Spleen (tissue), 13 donors: ENCODE measurements at places on chromosomes 16 and 17. TPM values are rescaled to one million over a fixed set of nuclear protein-coding genes. Genes with fewer than 3 reads are reported as not detected.

DNA sequence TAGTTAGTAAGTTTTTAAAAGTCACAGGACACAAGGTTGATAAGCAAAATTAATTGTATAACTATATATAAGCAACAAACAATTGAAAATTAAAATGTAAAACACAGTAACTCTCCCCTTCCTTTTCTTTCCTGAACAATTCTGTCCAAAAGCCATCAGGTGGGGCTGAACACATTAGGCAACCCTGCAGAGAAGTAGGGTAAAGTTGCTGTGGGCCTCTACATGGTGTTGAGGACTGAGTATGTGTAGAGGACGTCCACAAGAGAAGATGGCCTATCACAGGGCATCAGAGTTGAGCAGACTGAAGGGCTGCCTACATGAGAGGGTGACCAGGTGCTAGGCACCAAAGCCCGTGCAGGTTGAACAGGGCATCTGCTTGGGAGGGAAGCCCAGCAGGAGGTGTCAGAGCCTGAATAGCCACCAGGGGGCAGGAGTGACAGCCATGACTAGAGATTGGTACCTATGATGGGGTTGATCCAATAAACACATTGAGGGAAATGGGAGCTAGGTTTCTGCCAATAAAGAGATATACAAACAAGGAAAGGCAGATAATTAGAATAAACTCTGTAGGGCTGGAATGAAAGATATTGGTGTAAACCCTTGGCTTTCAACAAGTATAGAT, 415.1 kb downstream of the NPIPA8 start:
- H3K4me3 ChIP-seq, result no peak overlapping the region
- no peak for DNase-seq
- no peak overlapping the region for H3K27ac ChIP-seq
- H3K27me3 ChIP-seq, result no peaks in the 10 kb centered on the region

The FBXO31 gene
- total RNA-seq, result 26.7 TPM

- no peak overlapping the region for H3K4me3 ChIP-seq
- H3K36me3 ChIP-seq, result no peaks in the 10 kb centered on the region
- no peaks in the 10 kb centered on the region for H3K27me3 ChIP-seq
- H3K4me1 ChIP-seq, result no peaks in the 10 kb centered on the region
- DNase-seq, result no peak
Measured at GRCh38 chr16:74083541-74083940, 213.1 kb upstream of the PSMD7 start.

The ACLY gene
- total RNA-seq, result 84.1 TPM

The FAM222B gene
- 15.2 TPM for total RNA-seq

DNA sequence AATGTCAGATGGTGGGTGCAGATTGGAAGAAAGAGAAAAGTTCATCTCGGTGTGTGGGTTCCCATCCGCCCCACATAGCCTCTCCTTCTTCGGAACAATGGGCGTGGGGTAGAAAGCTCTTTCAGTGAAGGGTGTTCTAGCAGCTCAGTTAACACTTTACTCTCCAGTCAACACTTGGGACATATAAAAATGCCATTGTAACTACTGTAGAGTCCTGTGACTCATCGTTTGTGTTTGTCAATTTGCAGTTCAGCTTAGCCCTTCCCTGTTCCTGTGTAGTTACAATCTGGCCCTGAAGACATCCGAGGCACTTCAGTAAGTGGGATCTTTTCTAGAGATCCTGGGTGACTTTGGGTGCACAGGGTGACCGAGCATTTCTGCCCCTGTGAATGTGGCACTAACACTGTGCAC, 11.5 kb upstream of the CLEC18C start:
- no peak overlapping the region for H3K4me3 ChIP-seq
- no peak overlapping the region for H3K27ac ChIP-seq
- H3K36me3 ChIP-seq, result peaks cover 60% of the 10 kb centered on the region
- H3K4me1 ChIP-seq, result no peaks in the 10 kb centered on the region
- no peaks in the 10 kb centered on the region for H3K27me3 ChIP-seq
- peak; percentile 19 for DNase-seq

DNA sequence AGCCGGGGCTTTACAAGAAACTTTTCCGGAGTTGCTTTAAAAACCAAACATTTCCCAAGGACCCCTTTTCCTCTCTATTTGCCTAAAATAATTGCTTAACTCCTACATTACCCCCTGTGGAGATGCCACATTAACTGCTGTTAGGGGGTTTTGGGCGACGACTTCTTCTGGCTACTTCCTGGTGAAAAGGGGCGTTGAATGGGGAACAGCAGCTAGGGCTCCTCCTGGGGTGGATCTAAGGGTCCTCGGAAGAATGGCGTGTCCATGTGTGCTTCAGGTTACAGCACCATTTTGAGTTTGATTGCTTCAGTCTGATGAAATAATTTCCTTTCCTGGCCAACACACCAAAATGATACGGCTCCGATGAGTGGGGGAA, 22.0 kb downstream of the ABCC1 start:
- no peak overlapping the region for H3K27ac ChIP-seq
- H3K36me3 ChIP-seq, result no peaks in the 10 kb centered on the region
- no peak for DNase-seq

The TANGO6 gene
- 30.8 TPM for total RNA-seq

DNA sequence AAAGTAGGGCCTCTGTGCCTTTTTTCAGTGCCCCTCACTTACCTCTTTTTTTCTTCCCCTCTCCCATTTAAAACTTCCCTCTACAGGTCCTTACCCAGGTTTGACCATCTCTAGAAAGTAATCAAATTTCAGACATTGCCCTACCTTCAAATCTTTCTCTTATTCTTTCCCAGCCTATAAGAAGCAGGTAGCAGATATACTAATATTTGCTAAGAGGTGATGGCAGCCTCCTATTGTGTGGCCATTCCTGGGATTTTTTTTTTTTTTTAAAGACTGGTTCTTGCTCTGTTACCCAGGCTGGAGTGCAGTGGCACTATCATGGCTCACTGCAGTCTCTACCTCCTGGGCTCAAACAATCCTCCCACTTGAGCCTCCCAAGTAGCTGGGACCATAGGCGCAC, 111.1 kb upstream of the HAS3 start:
- H3K27ac ChIP-seq, result no peak overlapping the region
- H3K27me3 ChIP-seq, result no peaks in the 10 kb centered on the region
- no peaks in the 10 kb centered on the region for H3K4me1 ChIP-seq
- H3K4me3 ChIP-seq, result no peak overlapping the region

The CES4A gene
- total RNA-seq, result 9.1 TPM

DNA sequence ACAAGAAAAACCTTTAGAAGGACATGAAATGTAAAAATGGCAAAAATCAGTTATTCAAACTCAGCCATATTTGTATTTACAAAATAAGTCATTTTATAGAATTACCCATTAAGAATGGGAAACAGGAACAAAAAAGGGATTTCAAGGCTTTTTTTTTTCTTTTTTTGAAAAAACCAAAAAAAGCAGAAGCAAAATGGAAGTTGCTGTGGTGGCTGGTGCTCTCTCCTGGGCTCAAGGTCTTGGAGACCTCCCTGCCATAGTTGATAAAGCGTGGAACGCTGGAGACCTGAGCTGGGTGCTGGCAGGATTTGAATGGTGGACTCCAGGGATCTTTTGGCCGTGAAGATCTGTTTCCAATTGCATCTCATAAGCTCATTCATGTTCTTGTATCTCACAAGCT, 3.1 kb downstream of the PLCG2 start:
- no peaks in the 10 kb centered on the region for H3K27me3 ChIP-seq
- peaks cover 14% of the 10 kb centered on the region for H3K4me1 ChIP-seq
- peaks cover 22% of the 10 kb centered on the region for H3K36me3 ChIP-seq

DNA sequence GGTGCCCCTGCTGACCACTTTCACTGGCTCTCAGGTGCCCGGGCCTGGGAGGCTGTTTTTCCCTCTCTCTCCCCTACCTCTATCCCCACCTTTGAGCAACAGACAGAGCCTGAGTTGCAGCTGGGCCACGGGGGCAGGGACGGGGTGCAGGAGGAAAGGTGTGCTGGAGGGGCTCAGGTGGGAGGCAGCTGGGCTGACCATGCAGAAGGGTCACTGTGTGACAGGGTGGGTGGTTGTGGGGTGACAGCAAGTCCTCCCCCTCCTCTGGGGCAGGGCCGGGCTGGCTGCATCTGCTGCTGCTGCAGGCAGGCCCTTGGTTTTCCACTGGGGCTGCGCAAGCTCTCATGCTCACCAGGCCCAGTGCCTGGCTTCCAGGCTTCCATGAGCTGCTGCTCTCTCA, 6.6 kb downstream of the ZNF319 start:
- no peak overlapping the region for H3K27ac ChIP-seq
- H3K27me3 ChIP-seq, result no peaks in the 10 kb centered on the region
- H3K36me3 ChIP-seq, result peaks cover 52% of the 10 kb centered on the region
- H3K4me3 ChIP-seq, result no peak overlapping the region
- DNase-seq, result peak; percentile 79

The SLC2A4 gene
- 0.59 TPM for total RNA-seq

The CNTD1 gene
- not detected for total RNA-seq

GRCh38 chr17:72613806-72614292, 478.6 kb downstream of the SLC39A11 start:
- no peak for DNase-seq
- H3K36me3 ChIP-seq, result no peaks in the 10 kb centered on the region
- no peak overlapping the region for H3K27ac ChIP-seq
- H3K4me3 ChIP-seq, result no peak overlapping the region
- peaks cover 78% of the 10 kb centered on the region for H3K27me3 ChIP-seq
- H3K4me1 ChIP-seq, result peaks cover 4% of the 10 kb centered on the region

The SPNS1 gene
- total RNA-seq, result 31.8 TPM

DNA sequence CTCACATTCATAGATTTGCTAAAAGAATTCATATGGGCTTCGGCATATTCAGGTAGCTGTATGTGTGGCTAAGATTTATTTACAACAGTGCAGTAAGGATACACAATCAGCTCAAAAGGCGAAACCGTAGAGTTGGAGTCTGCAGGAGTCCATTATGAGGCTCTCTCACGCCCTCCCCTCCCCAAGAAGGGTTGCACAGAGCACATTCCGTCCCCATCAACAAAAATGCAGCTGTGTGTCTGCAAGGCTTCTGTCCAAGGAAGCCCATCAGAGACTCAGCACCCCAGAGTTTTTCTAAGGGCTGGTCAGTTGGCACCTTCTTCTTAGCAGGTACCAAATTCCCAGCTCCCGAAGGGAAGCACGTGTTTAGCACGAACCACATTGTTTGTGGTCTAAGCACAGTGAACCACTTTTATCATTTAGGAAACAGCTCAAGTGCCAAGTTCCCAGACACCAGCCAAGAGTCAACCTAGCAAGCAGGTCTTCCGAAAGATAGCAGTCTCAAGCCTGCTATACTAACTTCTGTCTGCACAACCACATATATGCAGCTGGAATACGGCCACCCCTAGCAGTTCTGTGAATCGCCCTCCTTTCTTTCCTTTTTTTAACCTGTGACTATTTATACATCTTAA, 28.5 kb upstream of the MEAK7 start:
- no peaks in the 10 kb centered on the region for H3K36me3 ChIP-seq
- no peaks in the 10 kb centered on the region for H3K27me3 ChIP-seq
- peaks cover 63% of the 10 kb centered on the region for H3K4me1 ChIP-seq

DNA sequence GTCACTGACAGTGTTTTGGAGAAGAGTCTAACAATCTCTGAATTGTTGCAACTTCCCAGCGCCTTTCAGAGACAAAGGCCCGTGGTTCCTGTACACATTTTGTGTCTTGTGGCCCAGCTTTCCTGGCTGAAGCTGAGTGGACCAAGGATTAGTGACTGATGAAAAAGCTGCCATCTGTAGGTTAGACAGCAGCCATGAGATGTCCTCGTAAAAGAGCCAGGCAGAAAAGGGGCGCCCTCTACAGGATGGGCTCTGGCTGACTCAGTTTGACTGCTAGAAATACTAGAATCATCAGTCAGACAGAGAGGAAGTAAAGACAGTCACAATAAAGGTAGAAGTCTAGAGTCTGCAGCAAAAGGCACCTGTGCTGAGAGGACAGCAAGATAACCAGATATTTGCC, 26.5 kb upstream of the NF1 start:
- H3K4me3 ChIP-seq, result no peak overlapping the region
- no peaks in the 10 kb centered on the region for H3K36me3 ChIP-seq
- peak overlapping the region; percentile 74 for H3K27ac ChIP-seq
- no peaks in the 10 kb centered on the region for H3K27me3 ChIP-seq

GRCh38 chr16:386641-387156, 4.9 kb upstream of the PGAP6 start:
- no peaks in the 10 kb centered on the region for H3K27me3 ChIP-seq
- H3K27ac ChIP-seq, result no peak overlapping the region
- peaks cover 11% of the 10 kb centered on the region for H3K4me1 ChIP-seq
- H3K36me3 ChIP-seq, result no peaks in the 10 kb centered on the region
- no peak overlapping the region for H3K4me3 ChIP-seq

The METTL26 gene
- 46.0 TPM for total RNA-seq

DNA sequence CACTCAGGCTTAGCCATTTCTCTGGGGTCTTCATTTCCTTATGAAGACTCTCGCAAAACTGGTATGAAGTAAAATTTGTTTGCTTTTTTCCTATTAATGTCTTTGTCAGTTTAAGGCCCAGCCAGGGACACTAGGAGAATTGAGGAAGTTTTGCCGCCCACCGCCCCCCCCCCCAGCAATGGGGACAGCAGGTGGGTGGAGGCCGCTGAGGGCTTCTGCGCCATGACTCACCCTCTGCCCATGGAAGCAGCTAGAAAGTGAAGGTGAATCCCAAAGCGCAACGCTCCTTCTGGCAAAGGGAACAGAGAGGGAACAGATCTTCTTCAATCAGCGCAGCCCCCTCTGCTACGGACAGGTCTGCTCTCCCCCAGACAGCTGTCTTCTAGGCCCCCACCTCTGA, 49.7 kb downstream of the MARF1 start:
- no peaks in the 10 kb centered on the region for H3K27me3 ChIP-seq
- no peak overlapping the region for H3K4me3 ChIP-seq
- H3K27ac ChIP-seq, result peak overlapping the region; percentile 97
- DNase-seq, result no peak

The ICAM2 gene
- total RNA-seq, result 356 TPM

DNA sequence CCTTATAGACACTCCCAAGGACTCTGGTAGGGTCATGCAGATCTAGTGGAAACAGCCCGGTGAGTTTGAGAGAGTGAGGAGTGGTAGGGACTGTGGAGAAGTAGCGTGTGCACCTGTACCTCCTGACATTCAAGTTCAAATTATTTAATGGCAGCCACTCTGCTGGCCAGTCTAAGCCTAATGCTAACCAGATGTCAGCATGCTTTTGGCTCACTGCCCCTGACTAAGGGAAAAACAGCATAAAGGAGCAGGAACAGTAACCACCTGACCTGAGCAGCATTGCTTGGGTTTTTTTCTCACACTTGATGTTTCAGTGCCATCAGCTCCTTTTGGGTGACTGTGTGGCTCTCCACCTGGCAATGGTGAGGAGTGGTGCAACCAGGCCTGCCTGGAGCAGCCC, 23.8 kb upstream of the SLC12A3 start:
- H3K36me3 ChIP-seq, result peaks cover 60% of the 10 kb centered on the region
- H3K4me3 ChIP-seq, result no peak overlapping the region
- DNase-seq, result no peak
- no peaks in the 10 kb centered on the region for H3K27me3 ChIP-seq
- H3K4me1 ChIP-seq, result no peaks in the 10 kb centered on the region
- H3K27ac ChIP-seq, result no peak overlapping the region

The NEUROD2 gene
- not detected for total RNA-seq

The HSPB9 gene
- total RNA-seq, result not detected

GRCh38 chr17:78935419-78936323, 10.5 kb upstream of the TIMP2 start:
- H3K27me3 ChIP-seq, result no peaks in the 10 kb centered on the region
- peaks cover 16% of the 10 kb centered on the region for H3K4me1 ChIP-seq
- H3K4me3 ChIP-seq, result no peak overlapping the region
- no peak for DNase-seq

- no peak overlapping the region for H3K27ac ChIP-seq
- H3K36me3 ChIP-seq, result peaks cover 25% of the 10 kb centered on the region
- peak overlapping the region; percentile 6 for H3K4me3 ChIP-seq
- DNase-seq, result no peak
- H3K27me3 ChIP-seq, result no peaks in the 10 kb centered on the region
Measured at GRCh38 chr17:81576621-81577277, 24.6 kb upstream of the FAAP100 start.
